Stimulated activated CD8-positive, alpha-beta memory T cell treated with anti-CD3 and anti-CD28 coated beads, Interleukin-2, amount 100 ng/mL, for 48 hours (primary cell): ENCODE measurements at places on chromosomes 16 and 17.
A peak's percentile ranks its signal among the peaks of the same experiment; 100 is the strongest.

- DNase-seq, result no peak
Observed at GRCh38 chr16:88784074-88784855, 755 bp downstream of the PIEZO1 start.

DNA sequence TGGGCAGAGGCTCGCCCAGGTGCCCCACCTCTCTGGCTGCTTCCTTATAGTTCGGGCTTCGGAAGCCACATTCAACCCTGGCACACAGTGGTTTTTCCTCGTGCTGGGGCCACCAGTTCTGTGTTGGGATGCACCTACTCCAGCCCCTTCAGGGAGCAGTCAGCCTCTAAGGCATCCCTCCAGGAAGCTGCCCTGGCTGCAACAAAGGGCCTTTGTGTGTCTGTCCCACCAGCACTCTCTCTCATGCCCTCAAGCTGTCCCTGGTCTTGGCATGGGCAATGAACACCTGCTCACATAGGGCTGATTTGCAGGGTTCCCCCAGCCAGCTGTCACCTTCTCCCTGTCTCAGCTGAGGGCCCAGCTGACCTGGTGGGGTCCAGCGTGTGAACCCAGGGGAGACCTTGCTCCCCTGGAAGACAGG, 754 bp upstream of the NOXO1 start:
- DNase-seq, result no peak

DNA sequence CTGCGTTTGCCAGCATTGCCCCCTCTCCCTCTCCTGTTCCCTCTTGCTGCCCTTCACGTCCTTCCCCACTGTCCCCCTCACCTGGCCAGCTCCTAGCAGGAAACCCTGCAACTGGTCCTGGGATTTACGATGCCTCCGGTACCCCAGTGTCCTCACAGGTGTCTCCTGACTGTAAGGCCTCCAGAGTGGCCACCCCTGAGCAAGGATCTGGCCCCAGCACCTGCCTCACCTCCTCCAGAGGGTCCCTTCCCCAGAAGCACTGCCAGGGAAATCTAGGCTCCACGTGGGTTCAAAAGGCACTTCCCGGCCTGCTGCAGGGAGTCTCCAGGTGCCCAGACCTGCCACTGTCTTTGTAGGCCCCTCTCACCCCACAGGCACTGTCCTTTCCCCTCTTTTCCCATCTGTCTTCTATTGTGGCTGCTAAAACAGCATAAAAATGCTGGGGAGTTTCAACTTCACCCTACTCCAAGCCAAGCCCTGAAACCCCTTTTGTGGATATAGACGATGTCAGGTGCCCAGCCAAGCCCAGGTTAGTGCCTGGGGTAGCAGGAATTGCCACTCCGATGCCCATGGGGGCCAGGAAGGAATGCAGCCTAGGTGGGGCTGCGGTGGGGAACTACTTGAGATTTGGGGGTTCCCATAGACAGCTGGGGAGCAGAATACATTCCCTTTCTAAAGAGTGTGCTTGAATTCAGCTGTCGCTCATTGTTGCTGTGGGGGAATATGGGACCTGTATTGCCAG, 25.7 kb downstream of the RAB11FIP4 start:
- DNase-seq, result no peak

GRCh38 chr17:80430446-80431245, 15.7 kb downstream of the ENDOV start:
- DNase-seq, result no peak

- no peak for DNase-seq
Observed at GRCh38 chr17:78051186-78051972, 77.2 kb downstream of the TMC6 start.

DNA sequence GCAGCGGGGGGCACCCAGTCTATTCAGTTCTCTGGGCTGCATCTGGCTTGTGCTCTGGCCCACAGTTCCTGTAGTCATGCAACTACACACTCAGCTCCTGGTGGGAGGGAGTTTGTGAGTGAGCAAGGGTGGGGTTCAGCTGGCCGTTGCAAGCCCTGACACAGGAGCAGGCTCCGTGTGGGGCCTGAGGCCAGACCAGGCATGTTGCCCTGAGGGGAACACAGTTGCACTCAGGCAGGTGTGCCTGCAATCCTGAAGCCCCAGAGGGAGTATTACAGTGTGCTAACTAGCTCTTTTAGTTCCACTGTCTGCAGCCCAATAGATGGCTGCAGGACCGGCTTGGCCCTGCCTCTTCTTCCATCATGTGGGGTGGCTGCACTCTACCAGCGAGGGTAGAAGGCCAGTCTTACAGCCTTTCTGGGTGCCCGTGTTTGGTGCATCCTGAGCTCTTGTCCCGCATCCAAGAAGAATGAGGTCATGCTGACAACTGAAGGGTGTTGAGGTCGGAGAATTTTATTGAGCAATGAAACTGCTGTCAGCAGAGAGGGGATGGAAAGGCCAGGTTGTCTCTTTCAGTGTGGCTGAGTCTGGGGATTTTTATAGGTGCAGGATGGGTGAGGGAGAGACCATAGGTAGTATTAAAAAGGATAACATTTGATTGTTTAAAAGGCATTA, 49.9 kb upstream of the ELAC2 start:
- no peak for DNase-seq

- no peak for DNase-seq
Observed at GRCh38 chr17:50562242-50563091, 2.0 kb downstream of the CACNA1G start.

DNA sequence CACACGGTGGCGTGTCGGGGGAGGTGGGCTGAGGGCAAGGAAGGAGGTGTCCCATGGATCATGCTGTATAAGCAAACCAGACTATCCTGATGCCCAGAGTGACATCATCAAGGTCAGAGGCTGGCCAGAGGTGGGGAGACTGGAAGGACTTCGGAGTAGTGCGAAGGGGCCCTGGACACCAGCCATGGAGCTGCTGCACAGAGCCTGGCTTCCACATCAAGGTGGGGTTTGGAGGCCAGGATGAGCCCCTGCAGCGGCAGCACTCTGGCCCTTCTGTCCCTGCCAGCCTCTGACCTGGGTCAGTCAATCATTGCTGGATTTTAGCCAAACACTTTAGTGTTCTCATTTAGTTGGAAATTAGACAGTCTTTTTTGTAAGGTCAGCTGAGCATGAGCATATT, 34.8 kb downstream of the MED13 start:
- DNase-seq, result no peak

GRCh38 chr16:4846503-4846900, 586 bp downstream of the GLYR1 start:
- peak; percentile 11 for DNase-seq

DNA sequence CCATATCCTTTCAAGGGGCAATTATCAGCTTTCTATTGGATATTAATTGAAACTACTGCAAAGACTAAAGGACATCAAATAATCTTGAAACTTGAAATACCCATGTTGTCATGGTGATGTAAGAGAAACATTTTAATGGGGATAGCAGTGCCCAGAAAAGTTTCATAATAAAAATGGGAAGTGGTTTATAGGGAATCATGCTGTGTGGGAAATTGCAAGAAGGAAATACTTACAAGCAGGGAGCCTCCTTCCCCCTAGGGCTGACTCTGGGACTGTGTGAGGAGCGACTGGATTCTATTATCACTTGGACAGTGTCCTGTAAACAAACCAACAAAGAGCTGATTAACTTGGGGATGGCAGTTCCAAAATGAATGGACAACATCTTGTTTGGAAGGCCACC, 1393.1 kb upstream of the GOT2 start:
- DNase-seq, result no peak

DNA sequence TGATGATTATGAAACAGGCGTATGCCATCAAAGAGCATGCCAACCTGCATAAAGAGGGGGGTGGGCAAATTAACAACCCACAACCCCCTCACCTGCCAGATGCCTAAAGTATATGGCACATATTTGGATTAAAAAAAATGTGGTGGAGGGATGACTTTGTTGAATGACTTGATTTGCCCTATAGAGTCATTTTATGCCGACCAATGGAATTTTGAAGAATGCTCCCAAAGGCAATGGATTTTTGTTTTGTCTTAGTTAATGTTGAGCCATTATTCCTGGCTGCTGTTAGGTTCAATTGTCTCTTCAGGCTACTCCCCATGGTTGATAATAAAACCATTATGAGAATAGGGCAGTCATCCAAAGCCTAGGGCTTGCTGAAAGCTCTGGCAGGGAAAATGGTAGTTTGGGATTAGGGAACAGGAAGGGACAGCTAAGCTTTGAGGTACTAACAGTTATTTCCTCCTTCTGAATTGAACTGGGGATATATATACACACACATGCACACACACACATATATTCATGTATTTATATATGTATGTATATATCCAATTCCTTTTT, 5.8 kb upstream of the CHCT1 start:
- no peak for DNase-seq

- DNase-seq, result no peak
Observed at GRCh38 chr16:60586493-60586892, 1449.7 kb downstream of the CDH8 start.

- DNase-seq, result no peak
Observed at GRCh38 chr17:49687878-49688491, 10.1 kb upstream of the SPOP start.

GRCh38 chr16:13781575-13782338, 138.2 kb upstream of the ERCC4 start:
- no peak for DNase-seq

GRCh38 chr16:3020247-3020603, at the start of gene TNFRSF12A:
TSS of gene TNFRSF12A (plus strand) at chr16:3020368. CDS start at chr16:3020398, 30 bp downstream.
- DNase-seq, result peak; percentile 66

DNA sequence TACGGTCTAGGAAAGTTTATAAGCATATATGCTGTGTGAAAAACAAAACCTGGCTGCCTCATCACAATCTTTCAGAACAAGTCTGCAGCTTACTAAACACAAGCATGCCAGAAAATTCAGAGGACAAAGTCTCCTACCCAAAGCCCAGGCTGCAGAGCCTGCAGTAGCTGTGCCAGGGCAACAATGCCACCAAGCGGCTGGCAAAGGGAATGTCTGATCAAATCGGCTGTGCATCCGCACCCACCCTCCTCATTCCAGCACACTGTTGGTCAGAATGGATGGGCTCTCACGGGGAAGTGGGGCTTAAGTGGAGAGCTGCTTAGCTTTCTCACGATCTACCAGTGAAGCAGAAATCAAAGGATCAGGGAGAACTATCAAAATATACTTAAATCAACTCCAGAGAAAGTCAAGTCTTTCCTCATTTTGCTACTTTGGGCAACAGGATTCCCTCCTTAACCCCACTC, 73.5 kb downstream of the CYTH1 start:
- peak; percentile 44 for DNase-seq

GRCh38 chr16:8733849-8734540, 59.6 kb downstream of the ABAT start:
- DNase-seq, result no peak

GRCh38 chr17:65537845-65538674, 23.4 kb downstream of the AXIN2 start:
- no peak for DNase-seq

DNA sequence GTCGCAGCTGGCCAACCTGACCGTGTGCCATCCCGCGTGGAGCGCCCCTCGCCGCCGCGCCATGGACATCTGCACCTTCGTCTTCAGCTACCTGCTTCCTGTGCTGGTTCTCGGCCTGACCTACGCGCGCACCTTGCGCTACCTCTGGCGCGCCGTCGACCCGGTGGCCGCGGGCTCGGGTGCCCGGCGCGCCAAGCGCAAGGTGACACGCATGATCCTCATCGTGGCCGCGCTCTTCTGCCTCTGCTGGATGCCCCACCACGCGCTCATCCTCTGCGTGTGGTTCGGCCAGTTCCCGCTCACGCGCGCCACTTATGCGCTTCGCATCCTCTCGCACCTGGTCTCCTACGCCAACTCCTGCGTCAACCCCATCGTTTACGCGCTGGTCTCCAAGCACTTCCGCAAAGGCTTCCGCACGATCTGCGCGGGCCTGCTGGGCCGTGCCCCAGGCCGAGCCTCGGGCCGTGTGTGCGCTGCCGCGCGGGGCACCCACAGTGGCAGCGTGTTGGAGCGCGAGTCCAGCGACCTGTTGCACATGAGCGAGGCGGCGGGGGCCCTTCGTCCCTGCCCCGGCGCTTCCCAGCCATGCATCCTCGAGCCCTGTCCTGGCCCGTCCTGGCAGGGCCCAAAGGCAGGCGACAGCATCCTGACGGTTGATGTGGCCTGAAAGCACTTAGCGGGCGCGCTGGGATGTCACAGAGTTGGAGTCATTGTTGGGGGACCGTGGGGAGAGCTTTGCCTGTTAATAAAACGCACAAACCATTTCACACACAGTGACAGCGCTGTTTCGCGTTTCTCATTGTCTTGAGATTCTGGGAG, 2.0 kb upstream of the ZACN start:
- no peak for DNase-seq

DNA sequence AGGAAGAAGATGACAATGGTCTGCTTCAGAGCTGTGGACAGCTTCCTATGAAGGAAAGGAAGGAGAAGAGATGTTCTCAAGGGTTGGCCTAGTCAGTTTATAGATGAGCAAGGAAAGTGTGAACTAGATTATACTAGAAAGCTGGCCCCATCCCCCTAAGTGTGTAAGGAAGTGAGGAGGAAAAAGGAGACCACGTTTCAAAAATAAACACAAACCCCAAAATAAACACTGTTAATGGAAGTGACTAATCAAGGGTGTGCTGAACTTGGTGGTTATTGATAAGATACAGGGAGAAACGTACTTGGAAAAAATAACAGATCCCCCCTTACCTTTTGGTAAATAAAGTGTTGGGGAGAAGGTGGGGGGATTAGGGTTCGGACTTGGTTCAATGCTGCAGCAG, 267.1 kb downstream of the SOX9 start:
- no peak for DNase-seq

- DNase-seq, result no peak
Observed at GRCh38 chr16:49338611-49339265, 34.9 kb upstream of the C16orf78 start.

- no peak for DNase-seq
Observed at GRCh38 chr16:51766739-51767138, 615.7 kb upstream of the SALL1 start.

- no peak for DNase-seq
Observed at GRCh38 chr17:7940743-7941142, 8.7 kb downstream of the CNTROB start.

- no peak for DNase-seq
Observed at GRCh38 chr17:395179-395578, 42.6 kb upstream of the RPH3AL start.

DNA sequence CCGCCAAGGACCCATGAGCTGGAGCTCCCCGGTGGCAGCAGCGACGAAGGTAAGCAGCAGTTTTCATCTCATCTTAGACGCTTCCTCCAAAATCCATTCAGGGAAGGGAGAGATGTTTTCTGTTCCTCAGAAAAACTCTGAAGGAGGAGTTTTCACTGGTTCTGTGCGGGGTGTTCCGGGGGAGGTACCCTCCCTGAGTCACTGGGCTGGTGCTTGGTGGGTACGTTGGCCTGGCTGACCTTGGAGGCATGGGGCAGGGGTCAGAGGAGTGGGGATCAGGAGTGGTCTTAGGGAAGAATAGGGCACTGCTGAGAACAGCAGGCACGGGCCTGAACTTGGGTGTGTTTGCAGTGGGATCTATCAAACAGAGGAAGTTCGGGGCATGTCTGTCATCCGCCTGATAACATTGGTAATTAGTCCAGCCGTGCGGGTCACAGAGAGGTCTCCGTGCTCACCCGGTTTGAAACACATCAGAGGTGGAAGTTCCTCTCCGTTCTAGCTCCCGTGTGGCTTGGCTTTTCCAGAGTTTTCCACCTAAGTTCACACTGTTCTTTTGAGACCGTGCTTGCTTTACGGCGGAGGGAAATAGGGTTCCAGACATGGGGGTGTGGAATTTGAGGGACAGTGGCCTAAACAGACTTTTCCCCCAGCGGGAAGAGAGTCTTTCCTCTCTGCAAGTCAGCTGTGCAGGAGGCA, 59.6 kb upstream of the CIBAR2 start:
- DNase-seq, result no peak
